ENCODE measurements at places on chromosomes 13 and 19. TPM values are rescaled to one million over a fixed set of nuclear protein-coding genes. Genes with fewer than 3 reads are reported as not detected.

DNA sequence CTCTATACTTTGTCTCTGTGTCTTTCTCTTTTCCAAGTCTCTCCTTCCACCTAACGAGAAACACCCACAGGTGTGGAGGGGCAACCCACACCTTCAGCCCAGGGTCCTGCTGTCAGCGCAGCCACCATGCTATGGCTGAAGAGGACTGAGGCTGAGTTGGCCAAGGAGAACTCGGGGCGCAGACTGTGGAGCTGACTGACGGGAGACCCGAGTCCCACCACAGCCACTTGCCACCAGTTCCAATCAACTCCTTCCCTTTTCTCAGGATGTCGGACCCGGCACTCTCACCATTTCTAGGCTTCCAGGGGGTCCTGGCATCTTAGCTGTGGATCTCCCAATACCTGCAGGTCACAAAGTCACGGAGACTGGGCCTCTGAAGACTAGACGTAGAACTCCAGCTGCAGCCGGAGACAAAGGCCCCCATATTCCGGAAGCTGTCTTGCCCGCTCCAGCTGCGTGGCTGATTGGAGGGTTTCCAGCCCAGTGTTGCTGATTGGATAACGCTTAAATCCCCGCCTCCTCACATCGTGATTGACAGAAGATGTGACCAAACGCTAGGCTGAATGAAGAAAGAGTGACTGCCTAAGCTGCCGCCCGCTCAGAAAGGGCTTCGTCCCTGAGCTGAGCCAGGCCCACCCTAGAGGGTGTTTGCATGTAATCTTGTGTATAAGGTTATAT, 63.6 kb downstream of the ZNF429 start:
- H3K36me3 ChIP-seq, result no peaks in the 10 kb centered on the region
- H3K27me3 ChIP-seq, result no peaks in the 10 kb centered on the region
- no peak overlapping the region for H3K27ac ChIP-seq
- H3K4me3 ChIP-seq, result no peak overlapping the region

- H3K27ac ChIP-seq, result no peak overlapping the region
- H3K27me3 ChIP-seq, result no peaks in the 10 kb centered on the region
- no peaks in the 10 kb centered on the region for H3K4me1 ChIP-seq
- H3K36me3 ChIP-seq, result no peaks in the 10 kb centered on the region
- no peak overlapping the region for H3K4me3 ChIP-seq
- DNase-seq, result peak; percentile 19
Observed at GRCh38 chr19:22545751-22546150, 88.4 kb upstream of the ZNF492 start.

- H3K27ac ChIP-seq, result no peak overlapping the region
- no peaks in the 10 kb centered on the region for H3K27me3 ChIP-seq
- no peaks in the 10 kb centered on the region for H3K36me3 ChIP-seq
- H3K4me3 ChIP-seq, result no peak overlapping the region
- DNase-seq, result no peak
- H3K4me1 ChIP-seq, result no peaks in the 10 kb centered on the region
Observed at GRCh38 chr19:28400953-28401671, 811.8 kb downstream of the UQCRFS1 start.

- DNase-seq, result no peak
- no peak overlapping the region for H3K27ac ChIP-seq
- no peaks in the 10 kb centered on the region for H3K4me1 ChIP-seq
Observed at GRCh38 chr19:53579518-53579917, 41.6 kb downstream of the ZNF331 start.

DNA sequence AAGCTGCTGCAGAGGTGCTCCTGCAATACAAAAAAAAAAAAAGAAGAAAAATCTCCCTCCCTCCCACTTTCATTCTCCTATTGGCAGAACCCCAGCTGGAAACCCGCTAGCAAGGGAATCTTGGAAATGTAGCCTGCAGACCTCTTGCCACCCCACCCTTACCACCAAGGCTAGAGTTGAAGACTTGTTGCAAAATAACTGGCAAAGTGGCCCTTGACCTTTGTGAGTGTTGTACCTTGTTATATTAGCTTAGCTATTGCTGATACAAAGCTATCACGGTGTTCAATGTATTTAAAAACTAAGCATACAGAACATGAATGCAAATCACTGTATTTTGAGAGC, 57.5 kb upstream of the KCTD4 start:
- H3K36me3 ChIP-seq, result peaks cover 2% of the 10 kb centered on the region
- H3K4me3 ChIP-seq, result no peak overlapping the region

DNA sequence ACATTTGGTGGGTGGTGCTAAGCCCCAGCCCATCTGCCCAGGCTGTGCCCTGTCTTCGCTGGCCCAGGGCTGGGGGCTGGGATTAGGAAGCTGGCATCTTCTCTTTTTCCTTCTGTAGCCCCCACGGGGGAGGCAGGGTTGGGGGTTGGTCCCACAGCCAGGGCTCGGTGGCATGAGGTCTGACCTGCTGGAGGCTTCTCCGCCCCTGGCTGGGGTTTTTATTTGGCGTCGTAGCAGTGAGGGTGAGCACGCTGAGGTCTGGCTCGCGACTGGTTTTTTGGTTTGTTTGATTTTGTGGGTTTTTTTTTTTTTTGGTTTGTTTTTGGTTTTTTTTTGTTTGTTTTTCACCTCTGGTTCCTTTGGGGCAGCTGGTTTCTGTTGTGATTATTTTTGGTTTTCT, 14.7 kb downstream of the ZNF574 start:
- H3K4me3 ChIP-seq, result no peak overlapping the region
- no peaks in the 10 kb centered on the region for H3K27me3 ChIP-seq
- DNase-seq, result no peak

DNA sequence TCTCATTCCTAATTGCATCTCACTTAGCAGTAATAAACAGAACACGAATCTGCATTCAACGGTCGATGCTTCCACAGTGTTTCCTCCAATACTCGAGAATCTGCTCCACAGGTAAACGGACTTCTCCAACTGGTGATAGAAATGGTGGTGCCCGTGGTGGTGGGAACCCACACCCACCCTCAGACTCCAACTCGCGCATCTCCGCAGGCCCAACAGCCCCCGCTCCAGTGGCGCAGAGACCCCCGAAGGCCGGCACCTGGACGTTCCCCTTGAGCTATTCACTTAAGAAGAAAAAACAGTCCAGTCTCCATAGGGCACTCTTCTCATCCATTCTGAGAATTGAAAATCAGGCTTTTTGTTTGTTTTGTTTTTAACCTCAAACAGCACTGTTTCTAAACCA, 13.8 kb upstream of the RASA3 start:
- peaks cover 5% of the 10 kb centered on the region for H3K4me1 ChIP-seq
- no peak overlapping the region for H3K27ac ChIP-seq
- DNase-seq, result no peak
- H3K36me3 ChIP-seq, result no peaks in the 10 kb centered on the region

The MAG gene
- total RNA-seq, result not detected

DNA sequence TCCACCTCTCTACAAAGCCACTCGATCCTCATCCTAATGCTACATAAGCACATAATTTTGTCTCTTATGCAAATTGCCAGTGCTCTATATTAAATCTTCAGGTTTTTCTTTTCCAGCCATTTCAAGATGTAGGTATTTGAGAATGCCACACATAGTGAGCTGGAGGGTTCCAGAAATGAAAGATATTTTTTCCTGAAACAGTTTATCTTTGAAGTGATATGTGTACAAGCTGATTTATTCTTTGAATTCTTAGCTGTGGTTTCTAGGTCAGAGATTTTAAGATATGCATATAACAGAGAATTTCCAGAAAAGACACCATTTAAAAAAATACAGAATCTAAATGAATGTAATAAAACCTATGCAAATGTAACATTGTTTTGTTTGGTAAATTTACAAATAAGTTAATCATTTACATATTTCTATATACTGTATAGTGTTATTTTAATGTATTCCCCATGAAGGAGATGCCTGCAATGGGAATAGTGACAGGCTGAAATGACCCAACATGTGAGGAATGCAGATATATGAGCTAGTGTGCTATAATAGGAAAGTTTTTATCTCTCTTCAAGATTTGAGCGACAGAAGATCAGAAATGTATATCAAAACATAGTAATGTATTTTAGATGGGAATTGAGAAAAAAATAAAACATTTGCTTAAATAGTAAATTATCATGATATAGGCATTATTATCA, 570.2 kb downstream of the SLITRK1 start:
- H3K36me3 ChIP-seq, result no peaks in the 10 kb centered on the region
- H3K4me1 ChIP-seq, result no peaks in the 10 kb centered on the region
- DNase-seq, result no peak
- no peak overlapping the region for H3K4me3 ChIP-seq
- H3K27ac ChIP-seq, result no peak overlapping the region

DNA sequence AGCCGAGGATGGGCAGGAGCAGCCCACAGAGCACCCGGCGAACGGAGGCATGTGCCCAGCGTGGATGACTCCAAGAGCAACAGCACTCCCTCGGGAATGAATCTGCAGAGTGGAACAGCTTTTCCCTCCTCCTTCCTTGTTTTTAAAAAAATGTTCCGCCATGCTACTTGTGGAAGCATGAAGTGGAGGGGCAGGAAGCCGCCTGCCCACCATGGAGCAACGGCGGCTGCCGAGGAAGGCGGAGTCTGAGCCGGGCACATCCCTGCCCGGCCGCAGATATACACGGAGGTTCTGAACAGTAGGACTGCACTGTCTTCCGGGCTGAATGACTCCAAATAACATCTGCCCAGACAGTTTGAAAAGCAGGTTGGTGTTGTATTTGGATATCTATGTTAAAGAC, 65.2 kb downstream of the SOX1 start:
- no peak overlapping the region for H3K27ac ChIP-seq
- H3K4me3 ChIP-seq, result no peak overlapping the region
- no peaks in the 10 kb centered on the region for H3K36me3 ChIP-seq

GRCh38 chr19:48558018-48558684, 6.2 kb downstream of the SULT2B1 start:
- H3K4me1 ChIP-seq, result peaks cover 21% of the 10 kb centered on the region
- H3K27ac ChIP-seq, result peak overlapping the region; percentile 53
- no peaks in the 10 kb centered on the region for H3K36me3 ChIP-seq
- peak; percentile 75 for DNase-seq
- peak overlapping the region; percentile 38 for H3K4me3 ChIP-seq

- no peak overlapping the region for H3K27ac ChIP-seq
- no peaks in the 10 kb centered on the region for H3K36me3 ChIP-seq
- H3K27me3 ChIP-seq, result no peaks in the 10 kb centered on the region
- H3K4me1 ChIP-seq, result peaks cover 25% of the 10 kb centered on the region
Observed at GRCh38 chr13:20405691-20406090, 120.0 kb downstream of the CRYL1 start.

The KLHL1 gene
- not detected for total RNA-seq

DNA sequence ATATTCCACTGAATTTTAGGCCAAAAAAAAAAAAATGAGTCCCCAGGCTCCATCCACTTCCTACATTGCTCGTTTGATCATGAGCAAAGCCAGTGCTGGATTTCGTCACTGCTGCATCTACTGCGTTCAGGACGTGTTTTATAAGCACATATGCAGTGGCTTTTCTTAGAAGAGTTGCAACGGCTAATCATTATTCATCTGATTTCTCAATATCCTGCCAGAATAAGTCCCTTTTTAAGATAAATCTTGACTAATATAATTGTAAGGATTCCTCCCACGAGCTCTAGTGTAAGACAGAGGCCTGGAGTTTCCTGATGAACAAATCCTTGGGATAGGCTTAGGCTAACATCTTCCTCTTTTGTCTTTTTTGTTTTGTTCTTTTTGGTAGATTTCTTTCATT, 19.5 kb downstream of the FAM124A start:
- no peaks in the 10 kb centered on the region for H3K36me3 ChIP-seq
- DNase-seq, result no peak

DNA sequence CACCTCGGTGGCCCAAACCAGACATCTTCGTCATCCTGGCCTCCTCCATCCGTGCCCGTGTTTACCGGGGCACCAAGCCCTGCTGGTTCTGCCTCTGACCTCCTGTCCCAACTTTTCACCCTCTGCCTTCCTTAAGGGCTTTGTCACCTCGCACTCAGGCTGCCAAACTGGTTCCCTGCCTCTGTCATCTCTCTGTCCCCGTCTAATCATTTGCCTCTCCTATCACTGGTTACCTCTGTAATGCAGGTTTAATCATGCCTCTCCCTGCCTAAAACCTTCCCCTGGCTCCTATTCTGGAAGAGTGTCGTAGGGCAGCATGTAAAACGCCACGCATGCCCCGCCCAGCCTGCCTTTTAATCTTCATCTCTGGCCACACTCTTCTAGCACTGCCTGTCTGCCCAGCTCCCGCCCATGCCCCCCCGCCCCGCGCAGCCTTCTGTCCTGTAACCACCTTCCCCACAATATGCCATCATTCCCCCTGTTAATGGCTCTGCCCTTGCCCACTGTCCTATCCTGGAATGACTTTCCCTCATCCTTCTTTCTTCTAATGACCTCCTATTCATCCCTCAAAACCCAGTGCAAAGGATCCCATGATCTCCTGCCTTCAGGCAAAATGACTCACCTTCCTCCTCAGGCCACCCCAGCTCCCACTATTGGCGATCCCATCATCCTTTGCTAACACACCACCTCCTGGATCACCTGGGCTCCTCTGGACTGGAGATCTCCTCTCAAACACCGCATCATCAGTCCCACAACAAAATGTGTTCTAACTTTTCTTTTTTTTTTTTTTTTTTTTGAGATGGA, 66.7 kb downstream of the PEX11G start:
- no peak overlapping the region for H3K4me3 ChIP-seq
- DNase-seq, result peak; percentile 38
- no peak overlapping the region for H3K27ac ChIP-seq

- H3K36me3 ChIP-seq, result no peaks in the 10 kb centered on the region
- H3K27me3 ChIP-seq, result no peaks in the 10 kb centered on the region
- H3K4me1 ChIP-seq, result no peaks in the 10 kb centered on the region
- H3K4me3 ChIP-seq, result no peak overlapping the region
Observed at GRCh38 chr13:109734002-109734785, 52.2 kb downstream of the IRS2 start.

DNA sequence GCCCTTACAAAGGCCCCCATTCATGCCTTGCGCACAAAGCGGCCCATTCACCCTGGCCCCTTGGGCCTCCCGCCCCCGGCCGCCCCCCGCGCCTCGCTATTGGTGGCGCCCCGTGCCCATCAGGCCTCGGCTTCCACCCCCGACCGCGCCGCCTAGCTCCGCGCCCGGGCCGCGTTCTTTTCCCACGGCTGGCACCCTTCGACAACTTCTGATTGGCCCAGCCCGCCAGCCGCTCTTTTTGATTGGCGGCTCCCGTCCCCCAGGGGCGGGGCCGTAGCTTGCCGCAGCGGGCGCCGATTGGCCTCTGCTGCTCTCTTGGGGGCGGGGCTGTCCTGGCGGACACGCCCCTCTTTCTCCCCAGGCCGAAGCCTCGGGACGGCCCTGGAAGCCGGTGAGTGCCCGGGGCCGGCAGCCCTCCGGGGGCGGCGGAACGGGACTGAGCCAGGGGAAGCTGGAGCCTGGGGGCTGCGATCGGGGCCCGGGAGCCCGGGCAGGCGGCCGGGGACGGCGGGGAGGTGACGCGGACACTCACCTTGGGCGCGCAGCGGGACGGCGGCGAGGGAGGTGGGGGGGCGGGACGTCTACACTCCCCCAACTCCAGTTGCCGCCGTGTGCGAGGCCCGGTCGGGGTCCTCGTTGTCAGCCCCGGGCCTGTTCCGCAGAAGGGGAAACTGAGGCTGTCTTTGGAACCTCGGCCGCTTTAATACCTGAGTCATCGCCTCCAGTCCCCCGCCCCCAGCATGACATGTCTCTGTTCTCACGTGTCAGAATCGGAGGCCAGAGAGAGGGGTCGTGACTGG, at the start of gene MYH14:
Gene MYH14 (plus strand): TSS at position 342 of the 800 bp plus-strand sequence. CDS start 6,744 bp downstream, outside the sequence.
- no peak within 1 kb of the TSS for H3K27ac ChIP-seq
- H3K4me1 ChIP-seq, result peaks cover 21% of the 10 kb centered on the region
- H3K36me3 ChIP-seq, result no peaks in the 10 kb centered on the region
- DNase-seq, result peak; percentile 99

The THAP8 gene
- total RNA-seq, result 0.95 TPM
